ENCODE measurements at places on chromosomes 2 and 18.
A peak's percentile ranks its signal among the peaks of the same experiment; 100 is the strongest.

GRCh38 chr2:119782308-119783027, 22.7 kb downstream of the PTPN4 start:
- no peak for DNase-seq

DNA sequence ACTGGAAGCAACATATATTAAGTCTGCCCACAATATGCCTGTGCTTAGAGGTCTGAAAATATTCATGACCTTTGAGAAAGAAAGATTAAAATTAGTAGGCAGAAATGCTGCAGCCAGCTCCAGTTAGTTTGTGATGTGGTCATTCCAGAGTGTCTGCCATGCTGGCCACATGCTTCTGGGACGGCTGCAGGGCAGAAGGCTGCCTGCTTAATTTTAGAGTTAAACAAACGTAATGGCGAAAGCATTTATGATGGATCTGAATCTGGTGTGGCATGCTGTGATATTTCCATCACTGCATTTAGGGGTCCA, 95.4 kb downstream of the FHOD3 start:
- DNase-seq = no peak

GRCh38 chr2:75595541-75596395, 35.0 kb upstream of the EVA1A start:
- no peak for DNase-seq

- DNase-seq = no peak
These were observed 154.0 kb downstream of the MBP start for GRCh38 chr18:76978616-76979015.

DNA sequence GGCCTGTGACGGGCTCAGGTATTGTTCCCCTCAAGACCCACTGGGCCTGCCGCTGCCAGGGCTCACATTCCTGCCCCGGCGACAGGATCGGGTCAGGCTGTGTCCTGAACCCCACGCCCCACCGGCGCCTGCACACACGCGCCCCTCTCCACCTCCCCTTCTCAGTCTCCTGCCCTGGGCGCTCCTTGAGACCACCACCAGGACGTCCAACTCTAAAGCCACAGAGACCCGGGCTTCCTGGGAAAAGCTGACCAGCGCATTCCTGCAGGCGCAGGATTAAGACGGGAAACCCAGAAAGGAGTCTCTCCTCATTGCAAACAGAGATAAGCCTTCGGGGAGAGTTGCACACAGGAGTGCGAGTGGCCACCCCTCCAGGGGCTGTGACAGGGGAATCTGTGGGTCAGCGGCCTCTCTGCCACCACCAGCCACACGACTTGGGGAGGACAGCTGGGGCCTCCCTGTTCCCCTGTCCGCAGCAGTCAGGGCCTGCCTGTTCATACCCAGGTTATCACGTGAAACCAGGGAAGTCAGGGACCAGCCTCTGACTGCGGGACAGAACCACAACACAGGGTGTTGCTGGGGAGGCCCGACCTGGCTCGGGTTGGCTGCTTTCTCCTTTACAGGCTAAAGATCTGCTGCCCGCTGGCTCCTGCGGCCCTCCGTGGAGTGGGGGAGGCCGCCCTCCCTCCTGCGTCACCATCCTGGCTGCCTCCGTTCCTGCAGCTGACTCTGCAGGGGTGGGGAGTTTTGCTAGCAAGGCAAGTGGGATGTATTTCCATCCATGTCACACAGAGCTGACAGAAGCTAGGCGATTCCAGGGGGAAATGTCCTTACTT, 88.8 kb downstream of the ZCCHC2 start:
- DNase-seq = no peak

DNA sequence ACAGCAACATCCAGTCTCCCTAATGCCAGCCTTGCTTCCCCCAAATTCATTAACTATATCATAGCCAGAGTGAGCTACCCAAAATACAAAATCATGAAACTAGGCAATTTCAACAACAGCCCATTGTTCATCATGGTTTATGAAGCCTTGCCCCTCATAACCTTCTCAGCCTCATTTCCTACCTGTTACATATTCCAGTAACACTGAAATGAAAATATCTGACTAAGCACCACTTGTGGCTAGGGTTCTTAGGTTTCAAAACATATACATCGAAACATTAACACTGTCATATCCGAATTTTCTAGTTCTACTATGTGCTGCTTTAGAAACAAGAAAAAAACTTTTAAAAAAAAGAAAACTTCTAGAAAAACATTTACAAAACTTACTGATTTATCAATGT, 59.5 kb downstream of the ATAD2B start:
- no peak for DNase-seq

- peak; percentile 88 for DNase-seq
These were observed 18.0 kb downstream of the MBP start for GRCh38 chr18:77114415-77115191.

GRCh38 chr2:106175086-106175850, 18.8 kb downstream of the UXS1 start:
- DNase-seq = no peak

DNA sequence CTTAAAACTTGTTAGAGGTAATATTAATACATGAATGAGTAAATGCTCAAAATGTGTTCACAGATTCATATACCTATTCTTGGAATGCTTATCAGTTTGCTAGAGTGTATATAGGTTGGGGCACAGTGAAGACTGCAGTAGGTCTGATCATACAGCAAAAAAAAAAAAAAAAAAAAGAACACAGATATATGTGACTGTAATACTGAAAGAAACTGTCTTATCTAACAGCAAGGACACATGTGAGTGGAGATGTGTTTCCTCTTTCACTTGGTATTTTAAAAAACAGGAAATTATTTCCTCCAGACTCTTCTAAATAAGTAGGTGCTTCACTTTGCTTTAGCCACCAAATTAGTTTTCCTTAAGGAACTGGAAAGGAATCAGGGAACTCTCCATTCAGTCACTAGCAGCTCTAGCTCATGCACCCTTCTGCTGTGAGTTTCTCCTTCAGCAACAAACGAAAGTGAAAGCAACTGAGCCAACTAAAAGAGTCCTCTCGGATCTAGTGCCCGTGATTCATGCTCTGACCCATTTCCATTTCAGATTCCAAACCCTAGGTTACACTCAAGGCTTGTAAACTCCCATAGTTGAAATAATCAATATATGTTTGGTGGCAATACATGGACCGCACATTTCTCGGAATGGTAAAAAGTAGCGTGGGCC, 98.5 kb downstream of the DSEL start:
- peak; percentile 30 for DNase-seq

DNA sequence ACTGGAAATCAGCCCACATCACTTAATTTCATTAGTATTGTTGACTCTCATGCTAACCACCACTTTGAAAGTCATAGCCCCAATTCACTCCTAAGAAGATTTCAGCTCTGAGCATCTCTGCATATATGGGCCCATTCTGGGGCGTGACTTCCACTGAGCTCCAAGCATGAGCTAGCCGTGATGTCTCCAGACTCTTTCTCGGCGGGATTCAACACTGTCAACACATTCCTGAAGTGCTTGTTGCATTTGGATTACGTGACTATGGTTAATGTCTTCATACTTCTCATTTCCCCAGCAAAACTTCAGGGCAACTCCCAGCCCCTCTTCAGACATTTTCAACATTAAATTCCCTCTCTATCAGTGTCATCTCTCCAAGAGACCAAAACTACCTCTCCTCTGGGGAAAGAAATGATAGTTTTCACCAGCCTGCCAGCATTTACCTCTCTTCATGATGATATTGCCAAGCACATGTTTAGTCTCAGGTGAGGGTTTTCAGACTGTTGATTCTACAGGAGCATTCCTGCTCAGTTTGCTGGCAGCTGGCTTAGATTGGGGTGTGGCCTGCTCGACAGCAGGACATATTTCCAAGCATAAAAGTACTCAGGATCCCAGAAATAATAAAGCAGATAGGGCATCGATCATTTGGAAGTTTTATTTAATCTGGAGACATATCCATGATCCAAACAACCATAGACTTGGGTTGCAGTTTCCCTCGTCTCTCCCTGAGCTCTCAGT, 81.7 kb downstream of the FEZ2 start:
- DNase-seq = no peak

DNA sequence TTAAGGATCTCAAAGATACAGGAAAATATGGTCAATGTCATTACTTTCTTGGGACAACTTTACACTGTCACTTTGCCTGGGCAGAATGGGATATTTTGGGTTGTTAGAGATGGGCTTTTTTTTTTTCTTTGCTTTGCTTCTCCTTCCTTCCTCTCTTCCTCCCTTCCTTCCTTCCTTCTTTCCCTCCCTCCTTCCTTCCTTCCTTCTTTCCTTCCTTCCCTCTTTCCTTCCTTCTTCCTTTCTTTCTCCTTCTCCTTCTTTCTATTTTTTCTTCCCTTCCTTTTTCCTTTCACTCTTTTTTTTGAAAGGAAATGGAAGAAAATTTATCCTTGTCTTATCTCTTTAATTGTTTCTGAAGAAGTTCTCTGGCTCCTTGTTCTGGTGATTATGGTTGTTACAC, 180.0 kb upstream of the CCDC68 start:
- DNase-seq = no peak

DNA sequence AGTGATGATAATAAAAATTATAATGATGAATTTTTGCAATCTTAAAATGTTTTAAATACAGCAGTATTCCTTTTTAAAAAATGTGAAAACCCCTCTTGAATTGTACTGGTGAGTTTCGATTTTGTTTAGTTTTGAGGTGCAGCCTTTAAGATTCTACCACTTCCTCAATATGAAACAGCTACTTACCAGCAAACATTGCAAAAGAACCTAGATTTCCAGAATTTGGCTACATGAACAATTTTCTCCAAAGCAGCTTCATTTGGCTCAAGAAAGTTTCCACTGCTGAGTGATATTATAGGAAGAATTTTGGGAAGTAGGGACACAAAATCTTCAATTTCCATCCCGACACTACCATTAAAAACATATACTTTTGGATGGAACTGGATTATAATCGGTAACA, 12.0 kb downstream of the TCF4 start:
- DNase-seq = no peak

Data from NCI-H460 (cell line).